ENCODE measurements at places on chromosomes 13 and 19. TPM values are rescaled to one million over a fixed set of nuclear protein-coding genes. Genes with fewer than 3 reads are reported as not detected.

The ZNF69 gene
- polyA plus RNA-seq = 0.58 TPM

DNA sequence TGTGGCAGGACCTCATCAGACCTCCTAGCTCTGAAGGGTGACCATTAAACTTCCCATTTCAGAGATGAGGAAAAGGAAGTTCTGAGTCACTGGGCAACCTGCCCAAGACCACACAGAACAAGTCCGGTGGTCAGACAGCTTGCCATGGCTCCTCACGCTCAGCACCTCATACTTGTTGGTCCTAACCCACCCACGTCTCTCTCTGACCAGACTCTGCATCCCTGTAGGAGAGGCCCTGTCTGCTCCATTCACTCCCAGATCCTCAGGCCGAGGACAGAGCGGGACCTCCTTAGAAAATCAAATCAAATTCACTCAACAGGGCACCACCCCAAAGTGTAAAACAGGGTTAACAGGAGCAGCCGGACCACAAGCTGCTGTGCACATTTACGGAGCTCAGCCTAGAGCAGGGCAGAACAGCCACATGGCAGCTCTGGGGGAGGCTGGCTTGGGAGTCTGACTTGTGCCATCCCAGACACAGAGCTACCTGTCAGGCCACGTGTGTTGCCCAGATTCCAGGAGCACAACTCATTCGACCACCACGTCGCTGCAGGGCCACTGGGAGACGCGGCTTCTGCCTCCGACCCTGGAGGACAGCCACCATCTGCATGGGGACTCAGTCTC is 1.7 kb downstream of the MIER2 start:
- no peak overlapping the region for H3K27ac ChIP-seq
- H3K4me1 ChIP-seq = peaks cover 31% of the 10 kb centered on the region
- H3K27me3 ChIP-seq = no peaks in the 10 kb centered on the region
- H3K36me3 ChIP-seq = peaks cover 7% of the 10 kb centered on the region
- DNase-seq = no peak

- H3K27ac ChIP-seq = no peak overlapping the region
- H3K4me1 ChIP-seq = no peaks in the 10 kb centered on the region
- H3K36me3 ChIP-seq = no peaks in the 10 kb centered on the region
- DNase-seq = no peak
Observed at GRCh38 chr19:30216453-30216852, 155.7 kb upstream of the ZNF536 start.

DNA sequence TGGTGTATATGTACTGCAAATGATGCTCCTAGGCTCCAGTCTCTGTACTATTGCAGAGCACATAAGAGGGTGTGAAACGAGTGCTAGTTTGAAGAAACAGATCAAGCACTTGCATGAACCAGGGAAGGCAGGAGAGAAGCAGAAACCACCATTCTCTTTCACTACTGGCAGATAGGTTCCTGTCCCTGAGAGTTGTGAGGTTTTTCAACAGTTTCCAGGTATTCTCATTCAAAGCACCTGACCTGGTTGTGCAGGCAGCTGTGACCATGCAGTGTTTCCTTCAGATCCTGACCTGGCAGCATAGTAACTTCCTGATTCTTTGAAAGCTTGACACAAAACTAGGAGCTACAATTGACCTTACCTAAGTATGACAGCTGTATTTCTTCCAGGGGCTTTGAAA is 164.9 kb downstream of the UFM1 start:
- no peaks in the 10 kb centered on the region for H3K36me3 ChIP-seq
- H3K27ac ChIP-seq = no peak overlapping the region
- H3K27me3 ChIP-seq = no peaks in the 10 kb centered on the region
- no peak for DNase-seq
- H3K4me1 ChIP-seq = no peaks in the 10 kb centered on the region

- no peaks in the 10 kb centered on the region for H3K27me3 ChIP-seq
- no peaks in the 10 kb centered on the region for H3K36me3 ChIP-seq
- H3K27ac ChIP-seq = peak overlapping the region; percentile 28
- no peaks in the 10 kb centered on the region for H3K4me1 ChIP-seq
Observed at GRCh38 chr13:63167699-63168337, 1752.2 kb upstream of the PCDH20 start.

GRCh38 chr19:23420824-23421223 is 25.6 kb upstream of the ZNF91 start:
- H3K27me3 ChIP-seq = no peaks in the 10 kb centered on the region
- no peak overlapping the region for H3K27ac ChIP-seq
- H3K4me1 ChIP-seq = no peaks in the 10 kb centered on the region

DNA sequence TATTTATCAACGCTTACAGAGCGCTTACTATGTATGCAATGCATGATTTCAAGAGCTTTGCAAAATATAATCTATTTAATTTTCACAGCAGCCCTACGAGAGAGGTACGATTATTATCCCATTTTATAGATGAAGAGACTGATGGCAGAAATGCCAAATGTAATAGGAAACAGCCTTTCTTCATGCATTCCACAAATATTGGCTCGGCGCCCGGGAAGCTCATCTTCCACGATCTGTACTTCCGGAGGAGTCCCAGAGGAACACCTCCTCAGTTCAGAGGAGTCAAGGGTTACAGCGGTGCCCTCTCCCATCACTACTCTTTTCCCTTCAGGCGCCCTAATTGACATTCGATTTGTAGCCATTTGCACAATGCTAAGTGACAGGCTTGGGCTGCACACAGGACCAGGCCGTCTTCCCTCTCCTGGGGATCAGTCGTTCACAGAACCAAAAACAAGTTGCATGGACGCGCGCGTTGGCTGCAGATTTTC is 1.1 kb upstream of the ARHGAP35 start:
- peaks cover 32% of the 10 kb centered on the region for H3K4me1 ChIP-seq
- no peaks in the 10 kb centered on the region for H3K36me3 ChIP-seq
- H3K27me3 ChIP-seq = no peaks in the 10 kb centered on the region
- peak overlapping the region; percentile 96 for H3K27ac ChIP-seq
- DNase-seq = peak; percentile 58

- no peak overlapping the region for H3K4me3 ChIP-seq
- H3K27ac ChIP-seq = no peak overlapping the region
- DNase-seq = no peak
- H3K36me3 ChIP-seq = no peaks in the 10 kb centered on the region
Observed at GRCh38 chr13:112702341-112702985, 12.6 kb downstream of the ATP11A start.

Measured in SK-N-SH (cell line).